NCI-H524 (cell line): ENCODE measurements at places on chromosomes 1 and 21.

DNA sequence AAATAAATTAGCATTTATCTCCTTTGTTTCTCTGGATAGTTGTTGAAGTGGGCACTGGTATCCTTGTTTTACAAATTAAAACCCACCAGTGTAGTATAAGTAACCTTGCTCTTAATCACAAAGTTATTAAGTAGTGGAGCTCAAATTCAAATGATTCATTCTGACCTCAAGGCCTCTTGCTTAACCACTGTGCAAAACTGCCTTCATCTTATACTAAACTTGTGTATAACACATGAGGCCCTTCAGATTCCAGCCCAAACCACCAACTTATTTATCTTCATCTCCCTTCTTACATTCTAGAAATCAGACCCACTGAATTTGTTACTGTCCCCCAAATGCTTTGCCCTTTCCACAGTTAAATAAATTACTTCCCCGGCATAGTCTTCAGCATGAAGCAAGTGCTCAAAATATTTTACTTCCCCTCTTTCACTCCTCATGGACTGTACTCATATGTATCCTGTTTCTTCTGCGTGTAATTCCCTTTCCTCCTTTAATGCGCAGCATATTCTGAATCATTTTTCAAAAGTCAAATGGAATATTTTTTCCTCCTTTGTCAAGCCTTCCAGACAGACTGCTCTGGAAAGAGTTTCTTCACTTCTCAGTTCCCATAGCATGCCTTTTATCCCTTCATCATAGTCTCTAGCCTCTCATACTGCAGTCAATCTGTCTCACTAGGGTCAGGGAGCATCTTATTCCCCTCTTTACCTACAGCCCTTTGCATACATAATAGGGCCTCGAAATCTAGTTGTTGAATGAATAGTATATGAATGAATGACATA, 19.0 kb upstream of the DNASE2B start:
- DNase-seq: no peak

DNA sequence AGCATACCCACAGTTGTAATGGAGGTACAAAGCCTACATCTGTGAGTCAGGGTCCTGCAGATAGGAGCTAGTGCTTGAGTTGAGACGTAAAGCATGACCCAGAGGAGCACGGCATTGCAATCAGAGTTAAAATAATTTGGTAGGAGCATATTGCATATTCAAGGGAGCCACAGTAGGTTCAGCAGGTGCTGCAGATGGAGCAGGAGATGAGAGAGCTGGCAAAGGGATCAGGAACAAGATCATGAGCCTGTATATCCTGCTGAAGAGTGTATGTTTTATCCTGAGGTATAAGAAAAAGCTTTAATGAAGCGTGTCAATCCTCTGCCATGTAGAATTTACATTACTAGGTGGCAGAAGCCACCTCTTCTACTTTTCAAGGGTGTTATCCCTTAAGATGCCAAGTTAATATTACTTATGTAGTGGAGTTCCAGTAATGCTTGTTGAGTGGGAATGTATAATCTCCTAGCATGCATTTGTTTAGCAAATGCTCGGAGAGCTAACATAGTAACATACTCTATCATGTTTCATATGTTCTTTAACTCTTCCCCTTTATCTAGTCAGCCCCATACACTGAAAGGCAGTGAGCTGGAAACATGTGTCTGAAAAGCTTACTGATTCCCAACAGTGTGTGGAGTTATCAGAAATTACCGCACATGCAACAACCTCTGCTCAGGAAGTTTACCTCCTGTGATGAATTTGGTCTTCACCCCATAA, 300.3 kb downstream of the GRIK1 start:
- DNase-seq: peak; percentile 8

GRCh38 chr1:904310-904950, 19.3 kb upstream of the SAMD11 start:
- DNase-seq: peak; percentile 55

DNA sequence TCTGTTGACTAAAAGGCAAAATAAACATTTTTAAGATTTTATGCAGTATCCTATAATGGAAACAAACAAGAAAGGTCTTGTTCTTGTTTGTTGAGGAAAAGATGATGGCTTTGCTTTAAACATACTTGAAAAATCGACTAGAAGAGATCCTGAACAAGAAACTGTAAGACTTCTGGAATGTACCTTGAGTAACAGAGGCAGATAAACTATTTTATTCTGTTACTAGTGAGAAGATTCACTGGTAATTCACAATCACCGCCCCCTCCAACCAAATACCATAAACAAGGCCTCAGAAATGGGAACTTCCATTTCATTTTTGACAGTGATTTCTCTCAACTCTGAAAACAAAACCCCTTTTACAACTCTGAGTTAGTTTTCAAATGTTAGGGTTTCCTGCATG, 18.1 kb downstream of the TSEN15 start:
- no peak for DNase-seq

DNA sequence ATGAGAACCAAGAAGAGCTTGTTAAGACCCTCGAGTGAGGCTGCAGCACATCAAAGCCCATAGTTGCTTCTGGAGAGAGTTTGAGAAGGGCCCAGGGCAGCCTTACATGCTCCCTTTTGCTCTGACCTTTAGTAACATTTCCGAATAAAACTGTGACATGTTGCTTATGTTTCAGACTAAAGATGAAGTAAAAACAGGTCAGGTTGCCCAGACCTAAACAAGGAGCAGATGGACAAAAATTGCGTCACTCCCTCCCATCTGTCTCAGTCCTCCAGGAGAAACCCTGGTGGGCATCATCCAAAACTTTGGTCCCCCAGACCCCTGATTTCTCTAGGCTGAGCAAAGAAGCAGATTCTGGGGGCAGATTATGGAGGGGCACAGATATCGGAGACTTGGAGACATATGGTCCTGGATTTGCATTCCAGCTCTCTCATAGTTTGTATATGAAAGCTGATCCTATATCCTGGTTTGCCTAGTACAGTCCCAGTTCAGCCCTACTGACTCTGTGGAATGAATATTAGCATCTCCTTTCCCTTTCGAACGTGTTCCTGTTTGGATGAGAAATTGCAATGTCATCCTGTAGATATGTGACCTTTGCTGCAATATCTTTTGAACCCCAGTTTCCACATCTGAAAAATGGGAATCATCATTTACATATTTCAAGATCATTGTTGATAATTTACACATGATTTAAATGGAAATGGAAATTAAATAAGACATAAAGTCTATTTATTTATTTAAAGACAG, 304.9 kb upstream of the USP24 start:
- peak; percentile 91 for DNase-seq

DNA sequence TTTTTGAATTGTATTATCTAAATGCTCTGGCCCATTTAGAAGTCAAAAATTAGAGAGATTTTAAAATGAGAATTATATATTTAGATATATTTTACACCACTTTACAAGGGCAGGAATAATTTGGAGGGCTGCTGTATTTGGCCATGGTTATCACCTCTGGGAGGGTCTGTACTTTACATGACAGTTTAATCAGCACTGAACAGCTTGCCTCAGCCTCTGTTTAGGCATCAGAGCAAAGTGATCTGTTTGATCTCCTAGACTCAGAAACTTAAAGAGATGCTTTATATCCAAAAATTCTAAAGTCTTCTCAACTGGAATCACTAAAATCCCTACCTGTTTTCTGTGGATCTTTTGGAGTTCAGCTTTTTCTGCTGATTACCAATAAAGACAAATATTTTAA, 5.4 kb upstream of the SPTA1 start:
- no peak for DNase-seq

GRCh38 chr21:37367336-37367702, 746 bp downstream of the DYRK1A start:
- no peak for DNase-seq

DNA sequence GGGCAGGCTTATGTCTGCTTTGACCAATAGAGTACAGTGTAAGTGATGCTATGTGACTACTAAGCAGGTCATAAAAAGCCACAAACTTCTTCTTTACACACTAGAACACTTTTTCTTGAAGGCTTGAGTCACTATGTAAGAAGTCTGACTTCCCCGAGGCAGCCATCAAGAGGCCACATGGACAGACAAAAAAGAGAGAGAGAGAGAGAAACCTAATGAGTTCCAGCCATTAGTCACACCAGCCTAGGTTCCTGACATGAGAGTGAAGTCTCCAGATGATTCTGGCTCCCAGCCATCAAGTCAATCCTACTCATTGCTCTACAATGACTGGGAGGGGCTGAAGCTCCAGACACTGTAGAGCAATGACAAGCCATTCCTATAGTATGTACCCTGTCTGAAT, 101.4 kb downstream of the LHX9 start:
- no peak for DNase-seq

DNA sequence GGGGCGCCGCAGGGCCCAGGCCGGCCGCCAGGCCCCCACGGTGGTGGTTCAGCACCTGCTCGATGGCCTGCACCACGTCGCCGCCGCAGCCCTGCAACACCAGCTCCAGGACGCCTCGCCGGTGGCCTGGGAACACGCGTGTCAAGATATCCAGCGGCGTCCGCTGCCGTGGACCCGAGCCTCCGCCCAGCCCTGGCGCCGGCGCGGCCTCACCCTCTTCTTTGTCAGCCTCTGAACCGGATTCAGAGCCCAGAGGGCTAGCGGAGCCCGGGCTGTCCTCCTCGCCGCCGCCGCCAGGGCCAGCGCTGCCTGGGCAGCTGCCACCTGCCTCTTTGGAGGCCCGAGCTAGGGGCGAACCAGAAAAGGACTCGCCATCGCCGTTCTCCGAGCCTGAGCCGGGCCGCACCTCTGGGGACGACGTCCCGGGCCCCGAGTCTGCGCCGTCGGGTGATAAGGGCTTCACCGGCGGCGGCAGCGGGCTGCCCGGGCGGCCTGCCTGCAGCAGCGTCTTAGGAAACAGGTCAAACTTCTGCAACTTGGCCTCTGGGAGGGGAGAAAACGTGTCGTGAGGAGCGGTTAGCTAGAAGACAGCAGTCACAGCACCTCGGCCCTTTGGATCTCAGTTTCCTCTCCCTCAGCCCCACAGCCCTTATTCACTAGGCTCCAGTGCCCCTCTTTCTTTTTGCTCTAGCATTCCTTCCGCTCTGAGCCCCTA, 3.9 kb downstream of the DMRTA2 start:
- DNase-seq: no peak

- DNase-seq: peak; percentile 18
Observed at GRCh38 chr1:85502625-85503083, 37.7 kb upstream of the DDAH1 start.

- DNase-seq: no peak
Observed at GRCh38 chr1:44076066-44076465, 42.6 kb upstream of the KLF17 start.

DNA sequence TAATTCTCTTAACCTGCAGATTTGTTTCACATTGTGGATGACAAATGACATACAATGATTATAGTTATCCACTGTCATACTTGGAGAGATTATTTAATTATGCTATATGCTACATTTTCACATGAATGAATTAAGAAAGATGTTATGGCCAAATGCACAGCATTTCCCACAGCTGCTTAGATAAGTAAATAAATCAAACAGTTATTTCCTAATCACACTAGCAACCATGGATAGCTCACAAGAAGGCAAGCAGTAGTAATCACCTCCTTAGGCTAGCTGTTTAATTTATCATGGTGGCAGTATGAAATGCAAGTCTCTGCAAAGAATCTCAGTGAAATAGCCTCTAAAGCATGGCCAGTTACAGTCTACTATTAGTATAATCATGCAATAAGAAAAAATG, 1581.5 kb downstream of the NCAM2 start:
- DNase-seq: no peak

DNA sequence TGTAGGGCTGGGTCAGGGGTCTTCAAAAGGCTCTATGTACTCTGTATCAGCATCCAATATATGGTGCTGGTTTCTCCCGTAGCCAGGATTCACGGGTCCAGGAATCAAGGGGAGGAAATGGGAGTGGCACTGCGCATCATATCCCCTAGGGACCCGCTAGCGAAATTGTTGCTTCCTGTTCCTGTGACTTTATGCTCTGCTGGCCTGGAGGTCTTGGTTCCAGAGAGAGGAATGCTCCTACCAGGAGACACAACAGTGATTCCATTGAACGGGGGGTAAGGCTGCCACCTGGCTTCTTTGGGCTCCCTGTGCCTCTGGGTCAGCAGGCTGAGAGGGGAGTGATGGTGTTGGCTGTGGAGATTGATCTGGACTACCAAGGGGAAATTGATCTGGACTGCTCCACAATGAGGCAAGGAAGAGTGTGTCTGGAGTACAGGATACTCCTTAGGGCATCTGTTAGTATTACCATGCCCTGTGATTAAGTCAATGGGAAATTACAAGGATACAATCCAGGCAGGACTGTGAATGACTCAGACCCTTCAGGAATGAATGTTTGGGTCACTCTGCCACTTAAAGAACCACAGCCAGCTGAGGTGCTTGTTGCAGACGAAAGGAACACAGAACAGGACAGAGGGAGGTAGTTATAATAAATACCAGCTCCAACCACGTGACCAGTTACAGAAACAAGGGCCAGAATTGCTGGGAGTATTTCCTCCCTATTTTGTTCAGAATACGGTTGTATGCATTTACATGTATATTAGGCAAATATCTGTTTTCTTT, 10.2 kb downstream of the SPSB1 start:
- no peak for DNase-seq

- DNase-seq: no peak
Observed at GRCh38 chr1:71014178-71014579, 33.4 kb downstream of the PTGER3 start.

GRCh38 chr1:32447469-32448185, 17.2 kb upstream of the ZBTB8B start:
- DNase-seq: no peak

DNA sequence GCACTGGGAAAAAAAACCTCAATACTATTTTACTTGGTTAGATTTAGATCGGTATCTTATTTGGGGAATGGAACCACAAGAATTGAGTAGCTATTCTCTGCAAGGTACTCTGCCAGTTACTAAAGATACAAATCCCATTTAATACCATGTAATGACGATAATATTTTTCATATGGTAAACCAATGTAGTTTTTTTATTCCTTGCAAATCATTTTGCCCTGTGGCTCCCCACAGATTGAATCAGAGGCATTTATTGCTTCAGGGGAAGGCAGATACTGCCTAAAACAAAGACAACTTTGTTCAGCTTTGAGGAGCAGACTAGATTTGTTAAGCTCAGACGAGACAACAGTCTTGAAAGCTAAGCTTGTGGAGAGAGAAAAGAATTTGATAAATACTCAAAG, 226.7 kb upstream of the RUNX1 start:
- DNase-seq: no peak

DNA sequence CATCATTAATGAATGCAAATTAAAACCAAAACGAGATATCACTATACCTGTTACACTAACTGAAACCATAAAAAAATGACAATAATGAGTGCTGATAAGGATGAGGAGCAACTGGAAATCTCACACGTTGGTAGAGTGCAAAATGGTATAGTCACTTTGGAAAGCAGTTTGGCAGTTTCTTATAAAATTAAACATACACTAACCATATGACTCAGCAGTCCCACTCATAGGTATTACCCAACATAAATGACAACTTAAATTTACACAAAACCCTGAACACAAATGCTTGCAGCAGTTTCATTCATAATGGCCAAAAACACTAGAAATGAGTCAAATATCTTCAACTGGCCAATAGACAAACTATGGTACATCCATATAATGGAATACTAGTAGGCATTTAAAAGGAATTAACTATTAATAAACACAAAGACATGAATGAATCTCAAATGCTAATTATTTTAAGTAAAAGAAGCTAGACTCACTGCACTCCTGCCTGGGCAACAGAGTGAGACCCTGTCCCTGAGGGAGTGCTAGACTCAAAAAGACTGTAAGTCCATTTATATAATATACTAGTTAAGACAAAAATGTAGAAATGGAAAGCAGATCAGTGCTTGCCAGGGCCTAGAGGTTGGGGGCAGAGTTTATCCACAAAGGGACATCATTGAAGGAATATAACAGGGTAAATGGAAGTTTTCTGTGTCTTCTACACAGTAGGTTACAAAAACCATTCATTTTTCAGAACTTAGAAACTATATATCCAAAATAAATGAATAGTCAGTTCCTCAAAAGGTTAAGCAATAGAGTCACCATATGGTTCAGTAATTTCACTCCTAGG, 77.4 kb downstream of the EIF4G3 start:
- DNase-seq: no peak
